ENCODE measurements at places on chromosomes 4 and X.

- DNase-seq: no peak
Measured at GRCh38 chr4:38154681-38155588, 194.7 kb downstream of the PTTG2 start.

DNA sequence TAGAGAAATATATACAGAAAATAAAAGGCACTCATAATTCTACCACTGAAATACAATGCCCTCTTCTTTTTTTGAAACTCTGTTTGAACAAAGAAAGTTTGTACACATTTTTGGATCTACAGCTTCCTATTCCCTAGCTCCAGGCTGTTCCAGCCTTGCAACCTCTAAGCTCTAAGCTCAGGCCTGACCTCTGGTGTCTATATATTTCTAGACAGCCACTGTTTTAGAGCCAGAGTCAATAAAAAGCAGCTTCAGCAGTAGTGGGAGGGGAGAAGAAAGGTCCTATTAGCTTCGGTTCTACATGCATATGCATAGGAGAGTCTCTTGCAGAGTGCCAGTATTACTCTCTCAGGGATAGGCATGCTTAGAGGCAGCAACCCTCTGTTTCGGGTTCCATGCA, 39.7 kb downstream of the CLDN2 start:
- no peak for DNase-seq

GRCh38 chrX:70754169-70754848, 154.2 kb downstream of the TEX11 start:
- peak; percentile 30 for DNase-seq

DNA sequence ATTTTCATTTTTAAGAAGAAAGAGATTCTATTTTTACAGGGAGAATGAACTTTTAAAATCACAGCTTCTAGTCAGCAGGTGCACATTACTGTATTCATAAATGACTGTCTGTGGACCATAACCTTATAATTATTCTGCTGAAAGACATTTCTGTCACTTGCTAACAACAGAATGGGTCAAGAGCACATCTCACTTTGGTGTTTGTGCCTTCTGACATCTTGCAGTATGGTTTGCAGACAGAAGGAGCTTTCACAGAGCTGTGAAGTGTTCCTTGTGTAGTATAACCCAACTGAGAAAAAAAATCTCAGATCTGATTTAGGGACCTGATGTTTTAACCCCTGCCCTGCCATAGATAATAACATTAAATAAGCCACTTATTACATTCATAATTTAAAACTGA, 131.4 kb upstream of the CTSO start:
- DNase-seq: no peak

GRCh38 chr4:8786166-8786565, 85.5 kb downstream of the HMX1 start:
- no peak for DNase-seq

- no peak for DNase-seq
Measured at GRCh38 chr4:20292739-20293138, 41.0 kb downstream of the SLIT2 start.

- DNase-seq: no peak
Measured at GRCh38 chr4:70940134-70940533, 38.0 kb downstream of the MOB1B start.

- DNase-seq: no peak
Measured at GRCh38 chr4:101464596-101464995, 117.3 kb upstream of the PPP3CA start.

DNA sequence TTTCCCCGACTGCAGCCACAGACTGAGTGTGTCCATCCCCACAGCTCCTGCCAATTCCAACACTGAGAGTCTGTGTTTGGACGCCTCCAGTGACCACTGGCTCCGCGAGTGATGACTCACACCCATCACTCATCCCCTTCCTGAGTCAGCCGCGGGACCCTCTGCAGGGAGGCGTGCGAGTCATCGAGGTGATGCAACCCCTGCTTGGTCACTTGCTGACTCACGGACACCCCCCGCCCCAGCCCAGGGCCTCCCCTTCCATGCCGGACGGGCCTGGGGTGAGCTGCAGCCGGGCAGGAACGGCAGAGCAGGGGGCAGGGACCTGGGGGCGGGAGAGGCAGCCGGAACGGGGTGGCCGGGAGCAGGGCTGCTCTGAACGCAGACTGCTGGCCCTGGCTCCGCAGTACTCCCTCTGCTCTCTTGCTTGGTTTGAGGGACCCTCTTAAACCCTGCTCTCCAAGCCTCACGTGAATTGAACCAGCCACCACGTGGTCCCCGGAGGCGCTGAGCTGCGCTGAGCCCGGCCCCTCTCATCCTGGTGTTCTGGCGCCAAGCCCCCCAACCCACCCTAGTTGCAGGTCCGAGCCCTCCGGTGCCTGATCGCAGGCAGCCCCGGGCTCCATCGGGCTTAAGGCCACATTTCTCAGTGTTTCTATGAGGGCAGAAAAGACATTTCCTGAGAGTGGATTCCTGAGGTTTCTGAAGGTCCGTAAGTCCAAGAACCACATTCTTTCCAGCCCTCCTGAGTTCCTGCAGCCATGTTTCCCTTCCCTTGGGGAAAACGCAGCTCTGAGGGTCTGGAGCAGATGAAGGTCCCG, 32.4 kb downstream of the FGFRL1 start:
- peak; percentile 72 for DNase-seq

DNA sequence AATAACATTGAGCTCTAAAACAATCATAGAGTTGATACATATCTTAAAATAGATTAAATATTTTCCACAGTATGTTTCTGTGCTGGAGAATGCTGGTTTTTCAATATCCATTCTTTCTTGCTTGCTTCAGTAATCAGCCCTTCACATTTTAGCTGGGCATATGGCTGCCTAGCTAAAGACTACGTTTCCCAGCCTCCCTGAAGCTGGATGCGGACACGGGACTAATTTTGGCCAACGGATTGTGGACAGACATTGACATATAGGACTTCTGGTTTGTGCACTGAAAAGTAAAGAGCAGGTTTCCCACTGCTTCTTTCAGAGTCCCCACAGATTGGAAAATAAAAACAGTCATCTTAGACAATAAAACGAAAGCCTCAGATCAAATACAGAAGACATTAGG, 97.3 kb downstream of the COL25A1 start:
- DNase-seq: no peak

DNA sequence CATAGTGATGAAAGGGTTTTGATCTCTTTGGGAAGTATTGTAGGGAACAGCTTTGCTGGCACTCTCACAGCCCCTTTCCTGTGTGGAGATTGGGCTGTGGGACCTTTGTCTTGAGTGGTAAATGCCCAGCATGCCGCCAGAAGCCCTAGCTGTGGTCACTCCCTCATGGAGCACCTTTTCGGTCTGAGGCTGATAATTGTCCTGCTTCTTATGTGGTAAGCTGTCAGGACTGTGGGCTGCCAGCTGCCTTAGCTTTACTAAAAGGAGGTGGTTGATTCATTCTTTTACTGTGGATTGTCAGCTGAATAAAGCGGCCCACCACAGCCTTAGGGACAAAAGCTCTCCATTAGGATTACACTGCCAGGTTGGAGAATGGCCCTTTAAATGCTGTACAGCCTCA, 7.1 kb downstream of the PASD1 start:
- no peak for DNase-seq

GRCh38 chr4:101853691-101854090, 63.2 kb downstream of the BANK1 start:
- no peak for DNase-seq

- DNase-seq: peak; percentile 70
Measured at GRCh38 chrX:53445977-53446376, 11.8 kb upstream of the HSD17B10 start.

DNA sequence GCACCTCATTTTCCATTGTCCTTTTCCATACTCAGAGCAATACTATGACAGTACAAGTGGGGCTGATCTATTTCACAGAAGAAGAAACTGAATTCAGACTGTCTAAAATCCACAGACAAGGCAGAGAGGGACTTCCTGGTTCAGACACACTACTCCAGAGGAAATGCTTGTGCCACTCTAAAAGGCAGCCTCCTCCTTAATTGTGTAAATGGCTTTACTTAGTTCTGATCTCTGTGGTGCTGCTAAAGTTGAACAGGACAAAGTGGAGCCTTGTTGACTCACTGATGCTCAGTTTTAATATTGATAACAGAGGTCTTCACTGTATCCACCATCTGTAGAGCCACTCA, 122.4 kb downstream of the KIT start:
- DNase-seq: no peak

- DNase-seq: no peak
Measured at GRCh38 chr4:3387943-3388361, 53.8 kb upstream of the HGFAC start.

DNA sequence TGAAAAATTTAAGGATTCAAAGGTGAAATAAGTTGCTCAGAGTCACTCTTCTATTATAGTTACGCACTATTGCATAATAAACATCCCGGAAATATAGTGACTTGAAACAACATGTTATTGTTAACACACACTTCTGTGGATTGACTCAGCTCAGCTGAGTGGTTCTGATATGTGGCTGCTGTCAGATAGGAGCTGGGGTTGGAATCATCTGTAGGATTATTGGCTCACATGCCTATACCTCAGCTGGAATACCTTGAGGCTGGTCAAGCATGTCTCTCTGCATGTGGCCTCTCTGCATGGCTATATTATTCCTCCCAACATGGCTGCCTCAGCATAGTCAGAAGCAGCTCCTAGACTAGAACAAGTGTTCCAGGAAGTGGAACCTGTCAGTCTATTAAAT, 486.7 kb upstream of the MAGEB2 start:
- no peak for DNase-seq

GRCh38 chr4:165360985-165361670, 17.7 kb upstream of the CPE start:
- DNase-seq: no peak

- no peak for DNase-seq
Measured at GRCh38 chrX:74160358-74160757, 143.6 kb upstream of the ZCCHC13 start.

GRCh38 chrX:11998944-11999343, 139.3 kb upstream of the FRMPD4 start:
- DNase-seq: no peak

DNA sequence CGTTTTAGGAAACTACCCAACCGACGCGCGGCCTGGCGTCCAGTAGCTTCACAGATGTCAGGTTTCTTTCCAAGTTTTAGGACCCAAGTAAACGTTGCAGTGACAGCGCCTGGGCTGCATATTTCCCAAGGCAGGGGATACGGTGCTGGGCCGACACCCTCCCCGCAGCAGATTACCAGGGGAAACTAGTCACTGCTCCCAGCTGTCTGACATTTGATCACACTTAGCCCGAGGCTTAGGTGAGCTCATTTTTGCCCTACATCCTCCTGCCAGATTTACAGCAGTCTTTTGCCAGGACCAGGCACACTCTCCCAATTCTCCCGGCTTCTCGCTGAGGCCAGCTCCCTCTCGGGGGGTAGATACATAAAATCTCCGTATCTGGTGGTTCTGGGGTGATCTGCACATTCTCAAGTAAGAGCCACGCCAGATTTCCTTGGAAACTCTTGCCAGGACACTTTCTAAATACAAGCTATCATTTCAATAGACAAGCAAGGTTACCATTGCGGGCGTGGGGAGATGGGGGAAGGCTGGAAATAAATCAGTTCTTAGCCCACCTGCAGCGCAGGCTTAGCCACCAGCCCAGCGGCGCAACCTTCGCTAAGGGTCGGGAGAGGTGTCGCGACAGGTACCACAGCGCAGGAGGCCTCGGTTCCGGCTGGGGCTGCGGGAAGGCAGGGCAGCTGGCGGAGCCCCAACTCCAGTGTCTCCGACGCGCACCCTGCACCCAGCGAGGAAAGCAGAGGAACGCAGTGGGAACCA, 2.5 kb upstream of the SOX3 start:
- DNase-seq: no peak

DNA sequence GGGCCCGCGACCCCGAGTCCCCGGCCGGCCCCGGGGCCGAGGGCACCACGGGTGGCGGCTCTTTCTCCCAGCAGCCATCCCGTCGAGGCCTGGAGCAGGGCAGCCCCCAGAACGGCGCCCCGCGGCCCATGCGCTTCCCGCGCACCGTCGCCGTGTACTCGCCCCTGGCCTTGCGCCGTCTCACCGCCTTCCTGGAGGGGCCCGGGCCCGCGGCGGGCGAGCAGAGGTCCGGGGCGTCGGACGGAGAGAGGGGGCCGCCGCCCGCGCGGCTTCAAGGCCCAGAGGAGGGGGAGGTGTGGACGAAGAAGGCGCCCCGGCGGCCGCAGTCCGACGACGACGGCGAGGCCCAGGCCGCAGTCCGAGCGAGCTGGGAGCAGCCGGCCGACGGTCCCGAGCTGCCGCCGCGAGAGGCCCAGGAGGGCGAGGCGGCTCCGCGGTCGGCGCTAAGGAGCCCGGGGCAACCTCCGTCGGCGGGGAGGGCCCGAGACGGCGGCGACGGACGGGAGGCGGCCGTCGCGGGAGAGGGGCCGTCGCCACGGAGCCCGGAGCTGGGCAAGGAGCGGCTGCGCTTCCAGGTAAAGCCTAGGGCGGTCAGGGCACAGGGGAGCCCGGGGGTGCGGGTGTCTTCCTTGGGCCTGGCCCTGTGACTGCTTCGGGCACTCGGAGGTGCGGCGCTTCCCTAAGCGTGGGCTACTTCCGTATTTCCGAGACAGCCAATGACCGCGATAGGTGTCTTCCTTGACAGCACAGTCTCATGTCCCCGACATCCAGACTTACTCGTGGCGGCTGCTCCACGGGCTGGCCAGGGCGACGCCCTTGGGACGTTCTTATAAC, 845 bp downstream of the ZAR1 start:
- DNase-seq: peak; percentile 12

DNA sequence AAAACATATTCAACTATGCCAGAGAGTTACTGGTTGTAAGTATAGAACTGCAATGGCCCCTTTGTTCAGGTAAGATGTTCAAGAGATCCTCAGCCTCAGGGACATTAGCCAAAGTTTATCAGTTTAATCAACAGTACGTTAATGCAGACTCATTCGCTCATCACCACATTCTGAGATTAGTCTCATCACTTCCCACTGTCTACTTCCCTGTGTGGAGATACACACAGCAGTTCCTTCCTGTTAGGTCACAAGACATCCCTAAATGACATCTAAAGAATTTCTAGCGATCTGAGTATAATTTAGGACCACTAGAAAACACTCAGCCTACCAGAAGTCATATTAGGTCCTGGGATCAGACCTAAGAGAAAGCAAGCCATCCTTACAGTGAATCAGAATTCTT, 10.4 kb downstream of the SLC10A7 start:
- DNase-seq: no peak

GRCh38 chr4:118824141-118824540, 11.8 kb downstream of the SEC24D start:
- DNase-seq: no peak

DNA sequence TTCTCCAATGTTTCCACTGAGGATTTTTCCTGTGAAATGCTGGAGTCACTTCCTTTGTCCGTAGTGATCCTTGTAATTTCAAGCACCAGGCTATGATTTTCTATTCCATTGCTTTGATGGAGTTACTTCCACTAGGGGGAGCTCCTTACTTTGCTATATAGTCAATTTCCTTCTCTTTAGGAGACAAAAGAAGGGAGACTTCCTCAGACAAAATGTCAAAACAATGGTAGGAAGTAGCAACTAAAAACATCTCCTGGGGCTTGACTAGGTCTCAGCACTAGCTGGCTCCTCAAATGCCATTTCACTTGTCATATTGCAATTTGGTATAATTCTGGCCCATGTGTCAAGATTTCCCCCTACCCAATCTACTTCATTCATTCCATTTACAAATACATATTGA, 24.1 kb downstream of the ZCCHC12 start:
- no peak for DNase-seq

Data from activated CD4-positive, alpha-beta T cell treated with anti-CD3 and anti-CD28 coated beads for 36 hours (primary cell).